ENCODE measurements at places on chromosomes 5 and 9.

- DNase-seq: no peak
Measured at GRCh38 chr5:13572163-13572562, 372.3 kb downstream of the DNAH5 start.

DNA sequence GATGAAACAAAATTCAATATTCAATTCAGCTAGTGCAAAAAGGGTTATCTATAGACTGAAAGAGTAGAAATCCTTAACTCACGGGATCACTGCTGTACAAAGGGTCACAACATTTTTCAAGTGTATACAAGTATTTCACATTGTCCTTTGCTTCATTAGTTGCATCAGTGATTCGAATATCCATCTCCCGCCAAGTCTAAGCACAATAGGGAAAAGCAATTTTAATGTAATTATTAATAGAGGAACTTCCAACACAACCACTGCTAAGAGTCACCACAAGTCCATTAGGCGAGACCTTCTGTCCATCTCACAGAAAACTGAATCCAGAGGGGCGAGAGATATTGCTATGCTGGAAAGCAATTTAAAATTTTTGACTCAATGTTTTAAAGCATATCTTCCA is 27.4 kb downstream of the DNAH5 start:
- no peak for DNase-seq

DNA sequence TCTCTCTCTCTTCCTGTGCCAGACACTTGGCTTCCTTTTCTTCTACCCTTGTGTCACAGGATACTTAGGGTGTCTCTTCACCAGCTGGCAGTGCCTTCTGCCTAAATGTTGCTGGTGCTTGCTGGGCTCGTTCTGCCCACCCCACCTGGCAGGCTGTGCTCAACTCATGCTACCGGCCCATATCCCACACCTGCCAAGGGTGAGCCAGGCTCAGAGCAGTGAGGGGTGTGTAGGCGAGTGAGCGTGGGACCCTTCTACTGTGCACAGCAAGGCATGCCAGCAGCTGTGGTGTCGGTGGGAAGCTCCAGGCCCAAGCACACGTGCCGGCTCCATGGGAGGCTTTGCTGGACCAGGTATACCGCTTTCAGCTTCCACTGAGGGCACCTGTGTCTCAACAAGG is 1626.7 kb upstream of the ACO1 start:
- no peak for DNase-seq

GRCh38 chr9:98986866-98987651 is 43.4 kb downstream of the COL15A1 start:
- no peak for DNase-seq

DNA sequence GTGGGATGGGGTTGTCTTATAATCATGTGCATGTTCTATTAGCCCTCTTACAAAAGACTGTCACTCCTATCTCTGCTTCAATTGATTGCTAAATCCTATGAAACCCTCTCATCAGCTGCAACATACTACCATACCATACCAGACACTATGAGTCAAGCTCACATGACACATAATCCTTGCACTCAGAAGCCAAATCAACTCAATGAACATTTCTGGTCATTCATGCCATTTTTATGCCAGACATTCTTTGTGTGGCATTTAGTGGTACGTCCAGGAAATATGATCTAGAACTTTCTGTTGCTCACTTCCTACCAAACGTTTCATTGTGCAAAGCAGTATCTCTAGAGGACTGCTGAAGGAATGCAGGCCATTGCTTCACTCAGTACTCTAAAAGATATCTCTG is 159.2 kb upstream of the GNA14 start:
- no peak for DNase-seq
